ENCODE measurements at places on chromosomes 7 and 10.

DNA sequence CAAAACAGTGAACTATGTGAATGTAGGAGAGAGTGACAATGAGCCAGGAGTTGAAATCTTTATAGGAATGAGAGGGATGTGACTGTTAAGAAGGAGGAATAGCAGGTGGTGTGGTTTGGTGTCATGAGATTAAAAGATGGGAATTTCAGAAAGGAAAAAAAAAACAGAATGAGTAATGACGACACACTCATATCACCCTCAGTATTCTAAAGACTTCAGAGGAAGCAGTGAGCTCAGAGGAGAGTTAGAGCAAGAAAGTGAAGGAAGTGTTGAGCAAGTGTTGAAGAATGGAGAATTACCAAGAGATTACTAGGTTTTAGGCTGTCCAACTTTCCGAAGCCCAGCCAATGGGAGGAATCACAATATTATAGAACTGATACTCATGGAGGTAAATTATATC lies 220.5 kb upstream of the HGF start:
- no peak for DNase-seq

DNA sequence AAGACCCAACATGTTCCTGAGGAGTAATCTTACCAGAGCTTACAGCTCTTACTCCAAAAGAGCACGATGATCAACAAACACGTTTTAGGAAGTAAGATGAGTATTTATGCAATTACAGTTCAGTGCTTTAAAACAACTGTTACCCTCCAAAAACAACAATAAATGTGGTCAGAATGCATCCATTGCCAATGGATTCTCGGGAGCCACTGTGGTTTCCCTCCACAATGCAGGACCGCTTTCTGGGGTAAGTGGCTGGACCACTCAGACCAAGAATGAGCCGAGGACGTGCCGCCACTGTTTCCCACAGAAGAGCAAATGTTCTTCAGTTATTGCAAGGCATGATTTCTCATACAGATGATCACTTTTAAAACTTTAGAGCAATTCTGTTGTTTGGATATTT lies 232.3 kb upstream of the MKLN1 start:
- no peak for DNase-seq

- DNase-seq, result no peak
These were observed 78.5 kb downstream of the SORBS1 start for GRCh38 chr10:95482501-95483233.

- no peak for DNase-seq
These were observed 176.2 kb downstream of the WDR11 start for GRCh38 chr10:121027371-121027770.

- no peak for DNase-seq
These were observed 51.9 kb downstream of the WDFY4 start for GRCh38 chr10:48736596-48736995.

GRCh38 chr10:12382956-12383531 lies 33.7 kb downstream of the CAMK1D start:
- DNase-seq, result no peak

GRCh38 chr7:64880322-64881297 lies 22.5 kb upstream of the ZNF273 start:
- DNase-seq, result no peak

GRCh38 chr7:94044806-94045205 lies 40.7 kb upstream of the BET1 start:
- no peak for DNase-seq

DNA sequence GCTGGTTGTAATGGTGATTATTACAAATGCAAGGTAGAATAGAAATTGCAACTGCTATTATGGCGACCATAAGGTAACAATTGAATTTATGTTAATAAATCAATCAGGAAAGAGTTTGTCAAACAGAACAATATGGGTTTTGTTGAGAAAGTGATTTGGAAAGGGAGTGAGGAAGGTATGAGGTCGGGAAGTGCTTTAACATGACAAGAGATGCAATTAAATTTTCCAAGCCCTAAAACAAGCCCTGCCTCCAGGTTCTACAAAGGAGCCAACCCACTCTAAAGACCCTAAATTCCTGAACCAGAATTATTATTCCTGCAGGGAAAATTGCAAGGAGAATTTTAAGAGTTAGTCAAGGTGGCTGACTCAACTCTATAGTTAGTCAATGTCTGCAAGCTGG lies 363.7 kb downstream of the BMPER start:
- no peak for DNase-seq

- DNase-seq, result no peak
These were observed 40.9 kb downstream of the XPNPEP1 start for GRCh38 chr10:109882251-109883057.

- DNase-seq, result no peak
These were observed 151.7 kb upstream of the PPP2R2D start for GRCh38 chr10:131748831-131749766.

DNA sequence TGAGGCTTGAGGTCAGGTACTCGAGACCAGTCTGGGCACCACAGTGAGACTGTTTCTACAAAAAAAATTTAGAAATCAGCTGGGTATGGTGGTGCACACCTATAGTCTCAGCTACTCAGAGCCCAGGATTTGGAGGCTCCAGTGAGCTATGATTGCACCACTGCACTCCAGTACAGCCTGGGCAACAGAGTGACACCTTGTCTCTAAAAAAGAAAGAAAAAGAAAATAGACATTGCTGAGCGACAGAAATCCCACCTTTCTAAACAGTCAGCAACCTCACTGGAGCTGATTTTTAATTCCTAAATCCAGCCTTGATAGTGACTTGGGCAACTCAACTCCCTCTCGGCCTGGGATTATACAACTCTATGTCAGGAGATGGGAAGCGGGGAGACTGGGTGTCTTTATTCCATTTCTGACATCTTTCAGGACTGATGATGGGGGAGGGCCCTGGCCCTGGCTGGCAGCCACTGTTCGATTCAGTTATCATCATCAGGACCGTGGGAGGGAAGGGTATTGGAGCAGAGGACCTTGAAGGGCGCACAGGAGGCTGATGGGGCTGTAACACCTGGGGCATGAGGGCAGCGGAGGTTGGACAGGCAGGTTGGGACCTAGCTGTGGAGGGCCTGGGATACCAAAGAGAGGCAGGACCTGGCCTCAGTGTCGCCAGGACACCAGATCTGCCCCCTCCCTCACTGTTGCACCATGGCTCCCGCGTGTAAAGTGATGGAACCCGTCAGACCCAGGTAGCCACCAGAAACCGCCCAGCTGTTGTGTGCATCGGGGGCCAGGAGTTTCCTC lies 14.7 kb downstream of the HSPB1 start:
- DNase-seq, result no peak

GRCh38 chr7:38727184-38727940 lies 96.2 kb upstream of the AMPH start:
- no peak for DNase-seq

DNA sequence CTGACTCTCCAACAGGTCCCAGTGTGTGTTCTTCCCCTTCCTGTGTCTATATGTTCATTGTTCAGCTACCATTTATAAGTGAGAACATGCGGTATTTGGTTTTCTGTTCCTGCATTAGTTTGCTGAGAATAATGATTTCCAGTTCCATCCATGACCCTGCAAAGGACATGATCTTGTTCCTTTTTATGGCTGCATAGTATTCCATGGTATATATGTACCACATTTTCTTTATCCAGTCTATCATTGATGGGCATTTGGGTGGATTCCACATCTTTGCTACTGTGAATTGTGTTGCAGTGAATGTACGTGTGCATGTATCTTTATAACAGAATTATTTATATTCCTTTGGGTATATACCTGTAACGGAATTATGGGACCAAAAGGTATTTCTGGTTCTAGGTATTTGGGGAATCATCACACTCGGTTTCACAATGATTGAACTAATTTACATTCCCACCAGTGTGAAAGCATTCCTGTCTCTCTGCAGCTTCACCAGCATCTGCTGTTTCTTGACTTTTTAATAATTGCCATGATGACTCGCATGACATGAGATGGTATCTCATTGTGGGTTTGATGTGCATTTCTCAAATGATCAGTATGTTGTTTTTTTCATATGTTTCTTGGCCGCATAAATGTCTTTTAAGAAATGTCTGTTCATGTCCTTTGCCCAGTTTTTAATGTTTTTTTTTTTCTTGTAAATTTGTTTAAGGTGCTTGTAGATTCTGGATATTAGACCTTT lies 60.2 kb downstream of the LSMEM1 start:
- DNase-seq, result no peak

- no peak for DNase-seq
These were observed 5.1 kb downstream of the ZCCHC24 start for GRCh38 chr10:79440281-79440680.

DNA sequence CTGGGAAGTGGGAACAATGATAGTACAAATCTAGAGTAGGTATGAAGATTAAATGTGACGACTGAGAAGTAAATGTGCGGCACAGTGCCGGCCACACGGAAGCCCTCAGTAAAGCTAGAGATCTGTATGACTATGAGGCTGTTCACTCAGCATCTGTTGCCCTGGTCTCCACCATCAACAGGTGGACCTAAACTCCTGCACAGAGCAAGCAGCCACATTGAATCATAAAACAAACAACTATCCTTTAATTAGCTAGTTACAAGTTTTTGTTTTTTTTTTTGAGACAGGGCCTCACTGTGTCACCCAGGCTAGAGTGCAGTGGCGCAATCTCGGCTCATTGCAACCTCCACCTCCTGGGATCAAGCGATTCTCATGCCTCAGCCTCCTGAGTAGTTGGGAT lies 16.6 kb downstream of the RBP4 start:
- DNase-seq, result no peak

GRCh38 chr7:30521532-30521931 lies 16.9 kb upstream of the GGCT start:
- no peak for DNase-seq

DNA sequence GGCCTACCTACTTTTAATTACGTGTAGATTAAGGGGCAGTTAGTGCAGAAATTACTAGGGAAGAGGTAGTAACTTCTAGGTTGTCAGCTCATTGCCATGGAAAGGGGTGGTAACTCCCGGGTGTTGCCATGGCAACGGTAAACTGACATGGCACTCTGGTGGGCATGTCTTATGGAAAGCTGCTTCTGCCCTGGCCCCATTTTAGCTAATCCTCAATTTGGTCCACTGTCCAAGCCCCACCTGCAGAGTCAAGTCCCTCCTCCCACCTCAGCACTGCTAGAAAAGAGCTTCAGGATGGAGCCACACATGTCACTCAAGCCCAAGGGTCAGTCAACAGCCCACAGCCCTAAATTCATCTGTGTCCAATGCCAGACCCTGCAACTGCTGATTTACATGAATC lies 7.5 kb upstream of the ZKSCAN1 start:
- DNase-seq, result no peak

- no peak for DNase-seq
These were observed 46.9 kb downstream of the AP3M1 start for GRCh38 chr10:74103560-74104258.

- no peak for DNase-seq
These were observed 238.2 kb downstream of the BUB3 start for GRCh38 chr10:123392182-123392963.

GRCh38 chr10:130606001-130606405 lies 469.8 kb downstream of the GLRX3 start:
- no peak for DNase-seq

All from HS-27A (cell line).